ENCODE measurements at places on chromosomes 2 and 18.
A peak's percentile ranks its signal among the peaks of the same experiment; 100 is the strongest.

DNA sequence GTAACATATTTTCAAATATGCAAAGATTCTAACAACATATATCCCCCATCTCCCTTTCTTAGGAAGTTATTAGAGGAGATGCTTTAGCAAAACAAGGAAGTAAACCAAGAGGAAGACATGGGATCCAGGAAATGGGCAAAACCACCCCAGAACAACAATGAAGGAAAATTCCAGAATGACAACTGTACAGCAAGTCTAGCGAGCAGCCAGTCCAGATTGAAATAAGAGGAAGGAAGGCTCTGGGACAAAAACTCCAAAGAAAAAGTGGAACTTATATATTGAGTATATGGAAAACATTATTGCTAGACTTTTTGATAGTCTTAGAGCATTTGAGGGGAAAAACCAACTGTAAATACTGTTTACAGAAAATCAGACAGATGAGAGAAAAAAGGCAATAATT, 2.9 kb upstream of the ARPC2 start:
- DNase-seq, result no peak

GRCh38 chr2:70069049-70069448, 18.2 kb upstream of the PCBP1 start:
- no peak for DNase-seq

DNA sequence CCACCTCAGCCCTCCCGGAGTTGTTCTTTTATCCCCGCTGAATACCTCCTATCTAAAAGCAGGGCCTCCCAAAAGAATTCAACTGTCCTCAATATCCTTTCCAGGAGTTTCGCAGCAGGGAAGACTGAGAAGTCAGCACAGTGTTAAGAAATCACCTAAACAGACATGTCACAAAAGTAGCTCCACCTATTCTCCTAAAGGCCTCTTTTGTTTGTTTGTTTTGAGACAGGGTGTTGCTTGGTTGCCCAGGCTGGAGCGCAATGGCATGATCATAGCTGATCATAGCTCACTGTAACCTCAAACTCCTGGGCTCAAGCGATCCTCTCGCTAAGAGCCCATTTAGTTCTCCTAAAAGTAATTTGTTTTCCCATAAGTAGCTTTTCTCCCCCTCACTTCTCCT, 53.8 kb downstream of the TEX44 start:
- DNase-seq, result no peak

GRCh38 chr2:55159037-55159651, 72.9 kb downstream of the CLHC1 start:
- DNase-seq, result no peak

GRCh38 chr18:6569813-6570212, 155.1 kb upstream of the L3MBTL4 start:
- DNase-seq, result no peak

DNA sequence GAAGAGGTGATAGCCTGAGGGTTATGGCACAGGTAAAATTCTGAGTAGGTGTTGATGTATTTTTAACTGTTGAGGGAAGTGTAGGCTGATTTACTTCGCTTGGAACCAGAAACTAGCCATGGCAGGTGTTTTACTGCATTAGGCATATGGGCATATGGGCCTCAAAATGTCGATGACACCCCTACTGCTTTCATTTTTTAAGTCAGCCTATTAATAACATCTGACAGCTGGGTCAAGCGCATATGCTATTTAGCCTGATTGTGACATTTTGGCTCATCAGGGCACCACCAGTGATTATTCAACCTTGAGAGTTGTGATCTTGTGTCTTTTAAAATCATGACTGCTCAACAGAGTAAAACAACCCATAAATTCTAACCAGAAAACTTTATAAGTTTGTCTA, 1396.9 kb upstream of the NXPH2 start:
- DNase-seq, result no peak

GRCh38 chr2:21282515-21282898, 158.7 kb downstream of the TDRD15 start:
- no peak for DNase-seq

DNA sequence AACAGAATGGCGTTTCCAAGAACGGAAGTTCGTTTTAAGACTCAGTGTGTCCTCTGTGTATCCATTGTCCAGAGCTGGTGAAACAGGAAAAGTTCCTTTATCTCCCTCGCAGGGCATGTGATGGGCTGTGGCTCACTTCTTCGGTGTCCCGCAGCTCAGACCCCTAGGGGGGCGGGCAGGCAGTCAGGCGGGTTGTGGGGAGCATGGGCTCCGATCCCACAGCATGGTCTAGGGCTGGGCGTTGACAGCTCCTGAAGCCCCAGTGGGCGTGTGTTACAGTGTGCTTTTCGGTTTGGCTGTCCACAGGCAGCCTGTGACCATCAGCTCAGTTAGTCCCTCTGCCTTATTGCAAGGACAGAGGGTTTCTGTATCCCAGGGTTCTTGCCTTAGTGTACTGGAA, 319.6 kb downstream of the AGAP1 start:
- no peak for DNase-seq

GRCh38 chr2:47360283-47360682, 42.7 kb upstream of the MSH2 start:
- no peak for DNase-seq

GRCh38 chr2:201258666-201259615, 1.4 kb upstream of the CASP8 start:
- no peak for DNase-seq

DNA sequence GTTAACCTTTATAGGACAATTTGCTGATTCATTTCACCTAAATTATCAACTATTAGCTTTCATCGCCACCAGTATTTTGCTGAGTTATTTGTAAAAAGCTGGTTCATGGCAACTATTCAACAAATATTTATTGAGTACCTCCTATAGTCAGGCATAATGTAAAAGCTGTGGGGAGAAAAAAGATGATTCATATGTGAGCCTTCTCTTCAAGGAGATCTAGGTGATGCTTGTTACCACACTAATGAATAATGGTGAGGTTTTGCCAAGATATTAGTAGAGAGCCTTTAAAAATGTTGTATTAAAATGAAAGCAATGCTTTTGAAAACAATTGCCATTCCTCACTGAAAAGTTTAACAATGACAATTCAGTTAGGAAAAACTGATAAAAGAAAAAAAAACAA, 187.8 kb downstream of the ANKRD44 start:
- DNase-seq, result no peak

GRCh38 chr18:55115606-55116005, 156.3 kb upstream of the CCDC68 start:
- no peak for DNase-seq

DNA sequence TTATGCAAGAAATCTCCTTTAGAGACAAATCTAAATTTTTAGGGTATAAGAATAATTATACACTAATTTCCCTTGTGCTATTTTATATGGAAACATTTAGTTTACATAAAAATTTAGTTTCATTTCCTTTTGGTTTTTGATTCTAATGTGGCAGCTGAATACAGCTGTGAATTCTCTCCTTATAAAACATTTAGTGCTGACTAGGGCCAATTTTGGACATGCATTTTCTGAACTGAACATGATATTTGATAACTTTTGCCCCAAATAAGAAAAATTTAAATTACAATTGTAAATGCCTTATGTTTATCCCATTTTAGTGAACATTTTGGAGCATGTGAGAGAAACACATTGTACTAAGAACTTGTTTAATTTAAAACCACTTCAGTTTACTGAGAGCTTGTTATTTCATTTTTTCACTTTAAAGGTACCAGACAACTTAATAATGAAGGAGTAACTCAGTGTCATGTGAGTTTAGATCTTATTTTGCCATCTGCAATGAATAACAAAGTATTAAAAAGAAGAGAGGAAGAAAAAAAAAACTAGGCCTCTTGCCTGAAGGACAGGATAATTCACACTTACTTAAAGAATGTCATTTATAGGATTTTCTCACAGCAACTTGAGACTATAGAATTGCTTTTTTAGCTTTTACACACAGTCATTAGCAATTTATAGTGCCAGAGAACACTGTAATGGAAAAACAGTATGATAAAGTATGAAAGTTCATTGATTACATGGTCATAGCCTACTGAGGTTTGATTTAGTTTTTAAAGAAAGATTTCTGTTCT, 209.7 kb downstream of the ERBB4 start:
- no peak for DNase-seq

- DNase-seq, result peak; percentile 43
Measured at GRCh38 chr2:54106631-54107454, 8.6 kb upstream of the ACYP2 start.

GRCh38 chr2:164920430-164920829, 34.9 kb downstream of the SLC38A11 start:
- DNase-seq, result no peak

DNA sequence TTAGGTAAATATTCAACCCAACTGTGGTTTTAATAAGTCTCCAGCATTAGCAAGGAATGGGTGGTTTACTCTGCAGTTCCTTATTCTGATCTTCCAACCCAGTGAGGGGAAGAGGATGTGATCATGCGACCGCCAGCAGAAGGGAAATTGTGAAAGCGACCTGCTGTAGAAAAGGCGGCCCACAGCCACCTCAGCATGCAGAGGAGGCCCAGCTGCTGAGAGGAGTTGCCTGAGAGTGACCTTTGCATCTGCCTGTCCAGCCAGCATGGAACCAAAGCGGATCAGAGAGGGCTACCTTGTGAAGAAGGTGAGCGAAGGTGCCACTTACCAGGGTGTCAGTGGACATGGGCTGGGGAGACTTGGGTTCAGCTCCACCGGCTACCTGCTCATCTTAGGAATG, at the start of gene PLEK:
Gene PLEK (plus strand): TSS at position 196 of the 400 bp plus-strand sequence. CDS start 70 bp downstream, at position 266.
- DNase-seq, result no peak

DNA sequence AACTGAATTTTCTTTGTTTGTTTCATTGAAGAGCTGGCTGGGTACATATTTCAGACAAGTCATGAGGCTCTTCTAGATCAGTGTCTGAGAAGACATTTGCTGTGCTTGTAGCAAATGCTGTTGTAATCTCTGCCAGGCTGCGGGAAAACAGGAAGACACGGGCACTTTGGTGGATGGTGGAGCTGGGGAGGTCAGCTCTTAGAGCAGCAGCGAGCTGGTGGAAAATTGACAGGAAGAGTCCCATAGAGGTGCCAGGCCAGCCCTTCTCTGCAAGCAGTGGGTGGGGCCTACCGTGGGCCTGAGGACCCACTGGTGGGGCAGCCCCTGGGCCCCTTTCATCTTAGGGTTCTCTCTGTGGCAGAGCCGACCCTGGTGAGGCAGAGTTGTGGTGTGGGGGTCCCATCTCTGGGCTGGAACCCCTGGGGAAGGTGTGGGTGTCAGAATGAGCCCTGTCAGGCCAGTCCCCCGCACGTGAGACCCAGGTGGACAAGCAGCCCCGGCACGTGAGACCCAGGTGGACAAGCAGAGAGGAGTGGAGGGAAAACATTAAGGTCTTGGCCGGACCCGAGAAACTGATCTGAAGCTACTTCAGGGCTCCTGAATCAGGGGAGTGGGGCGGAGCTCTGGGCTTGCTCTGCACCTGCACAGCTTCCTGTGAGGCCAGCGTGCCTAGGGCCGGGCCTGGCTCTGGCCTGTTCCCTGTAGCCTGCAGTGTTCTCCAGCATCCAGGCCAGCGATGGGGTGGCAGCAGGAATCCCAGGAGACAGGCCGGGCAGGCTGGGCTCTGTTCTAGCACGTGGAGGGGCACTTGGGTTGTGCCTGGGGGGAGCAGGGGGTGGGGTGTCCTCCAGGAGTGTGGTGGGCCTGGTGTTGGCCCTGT, 273.5 kb upstream of the HDAC4 start:
- DNase-seq, result no peak

DNA sequence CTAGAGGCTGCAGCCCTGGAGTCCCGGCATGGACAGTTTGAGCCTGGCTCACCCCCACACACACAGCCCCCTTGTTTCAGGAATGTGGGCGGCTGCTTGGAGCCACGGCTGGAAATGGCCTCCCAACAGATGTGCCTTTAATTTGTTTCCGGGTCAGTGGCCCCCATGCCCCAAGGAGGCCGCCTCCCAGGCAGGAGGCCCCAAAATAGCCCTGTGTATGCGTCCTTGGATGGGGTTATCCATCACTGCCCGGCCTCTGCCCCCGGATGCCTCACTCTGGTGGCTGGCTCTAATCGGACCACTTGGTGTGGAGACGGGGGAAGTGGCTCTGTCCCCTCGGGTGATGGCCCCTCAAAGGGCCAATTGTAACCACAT, 151.9 kb upstream of the MYCN start:
- no peak for DNase-seq

DNA sequence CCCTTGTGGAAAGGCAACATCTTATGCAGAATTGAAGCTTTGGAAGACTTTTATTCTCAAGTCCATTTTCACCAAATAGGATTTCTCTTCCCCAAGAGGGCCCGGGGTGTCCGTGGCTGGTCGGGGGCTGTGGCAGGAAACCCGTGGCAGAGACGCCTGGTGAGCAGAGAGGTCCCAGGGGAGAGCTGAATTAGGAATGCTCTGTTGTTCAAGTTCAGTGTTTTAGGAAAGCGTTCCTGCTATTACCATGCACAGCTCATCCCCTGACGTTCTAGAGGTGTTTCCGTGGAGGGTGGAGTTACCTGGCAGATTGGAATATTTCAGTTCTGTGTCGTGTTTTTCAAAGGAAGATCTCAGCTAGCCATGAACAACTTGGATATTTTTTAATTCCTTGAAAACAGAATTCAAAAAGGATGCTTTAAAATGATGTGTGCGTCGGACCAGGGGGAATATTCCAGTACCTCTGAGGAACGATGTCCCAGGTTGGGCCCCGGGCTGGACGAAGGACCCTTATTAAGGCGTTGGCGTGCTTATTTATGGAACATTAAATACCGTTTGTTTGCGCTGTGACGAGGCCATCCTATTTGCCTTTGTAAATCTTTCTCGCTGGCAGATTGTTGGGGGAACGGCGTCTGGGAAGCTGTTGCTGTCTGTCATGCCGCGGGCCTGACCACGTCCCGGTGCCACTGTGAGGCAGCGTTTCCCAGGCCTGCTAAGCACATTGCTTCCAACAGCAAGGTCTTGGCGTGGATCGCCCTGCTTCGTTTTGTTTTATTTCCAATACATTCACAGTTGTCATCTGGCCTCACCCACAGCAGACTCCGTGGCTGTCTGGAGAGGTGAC, 8.2 kb downstream of the NFATC1 start:
- DNase-seq, result no peak

DNA sequence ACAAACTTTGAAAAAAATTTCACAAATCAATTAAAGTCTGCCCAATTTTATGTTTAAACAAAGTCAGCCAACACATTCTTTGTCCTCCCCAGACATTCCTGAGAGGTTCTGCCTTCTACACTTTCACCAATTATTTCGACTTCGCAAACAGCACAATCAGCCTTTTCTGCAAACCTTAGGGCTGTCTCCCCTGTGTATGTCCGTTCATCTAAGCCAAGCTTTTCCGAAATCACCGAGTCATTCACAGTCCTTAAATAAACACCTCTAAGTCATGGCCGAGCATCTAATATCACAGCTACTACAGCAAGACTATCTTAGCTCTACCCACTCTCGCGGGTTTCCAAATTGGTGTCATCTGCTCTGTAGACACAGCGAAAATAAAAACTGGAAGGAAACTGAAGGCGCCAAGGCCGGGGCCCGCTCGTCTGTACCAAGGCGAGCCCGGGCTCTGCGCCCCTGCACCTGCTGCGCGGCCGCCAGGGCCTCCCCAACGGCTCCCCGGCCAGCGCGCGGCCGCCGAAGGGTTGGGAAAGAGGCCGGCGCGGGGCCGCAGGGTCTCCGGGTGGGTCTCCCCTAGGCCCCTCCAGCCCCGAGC, 730 bp downstream of the ODC1 start:
- DNase-seq, result peak; percentile 85

DNA sequence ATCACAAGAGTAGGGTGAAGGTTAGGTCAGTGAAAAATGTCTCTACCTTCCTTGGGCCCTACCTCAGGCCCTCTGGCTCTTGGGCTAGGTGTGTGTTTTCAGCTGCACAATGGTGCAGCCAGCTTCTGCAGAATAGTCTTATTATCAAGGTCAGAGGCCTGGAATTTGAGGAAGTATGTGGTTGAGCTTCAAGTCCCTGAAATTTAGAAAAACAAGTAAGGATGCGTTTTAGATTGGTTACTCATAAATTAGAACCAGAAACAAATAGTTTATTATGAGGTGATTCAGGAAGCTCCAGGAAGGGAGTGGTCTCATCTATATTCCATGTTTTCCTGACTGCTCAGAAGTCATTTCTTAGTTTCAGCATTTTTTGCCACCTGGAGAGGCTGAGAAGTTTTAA, 204.2 kb upstream of the CELF4 start:
- no peak for DNase-seq
